ENCODE measurements at places on chromosomes 5 and 9.

DNA sequence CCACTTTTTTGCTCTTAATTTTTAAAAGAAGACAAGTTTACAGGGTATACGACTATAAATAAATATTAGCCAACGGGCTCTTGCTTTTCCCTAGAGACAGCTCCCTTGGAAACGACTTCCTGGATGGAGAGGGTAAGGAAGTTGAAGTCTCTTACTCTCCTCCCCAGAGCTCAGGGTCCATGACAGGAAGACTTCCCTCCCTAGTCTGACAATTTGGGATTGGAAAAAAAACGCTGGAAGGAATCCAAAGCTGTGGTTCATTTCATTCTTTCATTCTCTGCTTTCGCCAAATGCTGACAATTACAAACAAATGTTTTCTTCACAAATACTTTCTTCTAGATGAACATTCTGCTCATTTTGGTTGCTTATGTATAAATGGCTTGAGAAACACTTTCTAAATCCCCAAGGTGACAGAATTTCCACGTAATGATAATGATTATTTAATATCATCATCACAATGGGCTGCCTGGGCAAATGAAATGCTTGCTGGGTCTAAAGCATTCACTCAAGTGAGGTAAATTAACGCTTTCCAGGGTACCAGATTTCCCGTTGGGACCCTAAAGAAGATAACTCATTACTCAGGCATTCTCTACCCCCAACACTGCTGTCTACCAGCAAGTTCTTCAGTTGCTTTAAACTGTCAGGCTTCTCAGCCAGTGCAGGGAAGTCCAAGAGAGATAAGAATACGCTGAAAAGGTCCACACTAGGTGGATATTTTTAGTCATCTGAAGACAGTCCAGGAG, 139.8 kb upstream of the SLC30A5 start:
- DNase-seq = no peak

DNA sequence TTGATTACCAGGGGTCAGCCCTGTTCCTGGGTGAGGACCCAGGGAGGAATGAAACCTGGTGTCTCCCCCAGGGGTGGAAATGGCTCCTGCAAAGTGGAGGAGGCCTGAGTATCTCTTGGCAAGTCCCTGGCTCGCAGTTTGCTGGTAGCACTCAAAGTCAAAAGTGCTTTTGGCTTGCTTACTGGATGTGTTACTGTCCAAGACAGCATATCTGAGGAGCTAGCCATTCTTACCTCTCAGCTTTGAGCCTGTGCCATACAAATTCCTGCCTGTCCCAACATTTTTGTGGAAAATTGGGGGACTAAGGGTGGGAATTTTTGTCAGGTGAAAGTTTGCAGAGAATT, 9.9 kb downstream of the ZNF618 start:
- no peak for DNase-seq

DNA sequence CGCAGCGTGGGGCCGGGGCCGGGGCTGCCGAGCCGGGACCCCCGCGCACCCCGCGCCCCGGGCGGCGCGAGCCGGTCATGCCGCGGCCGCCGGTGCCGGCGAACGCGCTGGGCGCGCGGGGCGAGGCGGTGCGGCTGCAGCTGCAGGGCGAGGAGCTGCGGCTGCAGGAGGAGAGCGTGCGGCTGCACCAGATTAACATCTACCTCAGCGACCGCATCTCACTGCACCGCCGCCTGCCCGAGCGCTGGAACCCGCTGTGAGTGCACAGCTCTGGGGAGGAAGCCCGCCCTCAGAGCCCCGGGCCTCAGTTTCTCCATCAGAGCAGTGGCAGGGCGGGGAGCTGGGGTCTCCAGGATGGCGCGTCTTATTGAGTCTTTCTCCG, 335 bp downstream of the GALNT12 start:
- DNase-seq = no peak

GRCh38 chr5:172207511-172207910, 13.5 kb downstream of the EFCAB9 start:
- no peak for DNase-seq

- no peak for DNase-seq
These were observed 90.8 kb upstream of the NR5A1 start for GRCh38 chr9:124598048-124598447.

GRCh38 chr5:147671365-147671764, 111.2 kb downstream of the JAKMIP2 start:
- DNase-seq = no peak

DNA sequence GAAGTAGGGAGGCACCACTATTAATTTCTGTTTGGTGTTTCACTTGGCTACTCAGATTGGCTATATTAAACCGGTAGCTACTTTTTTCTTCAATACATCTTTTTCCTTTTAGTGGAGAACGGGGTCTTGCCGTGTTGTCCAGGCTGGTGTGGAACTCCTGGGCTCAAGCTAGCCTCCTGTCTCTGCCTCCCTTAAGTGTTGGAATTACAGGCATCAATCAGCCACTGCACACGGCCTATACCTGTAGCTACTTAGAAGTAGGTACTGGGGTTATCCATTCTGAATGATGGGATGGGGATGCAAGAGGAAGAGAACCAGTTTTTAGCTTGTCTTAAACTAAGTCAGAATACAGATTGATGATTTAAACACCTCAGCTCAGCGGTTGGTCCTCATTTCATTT, 1.7 kb downstream of the UBE2D2 start:
- DNase-seq = no peak

- DNase-seq = no peak
These were observed 14.3 kb upstream of the SH3RF2 start for GRCh38 chr5:145922059-145922458.

- DNase-seq = no peak
These were observed 100.1 kb upstream of the MRPS30 start for GRCh38 chr5:44708602-44709001.
